ENCODE measurements at places on chromosomes 7 and 10.
A peak's percentile ranks its signal among the peaks of the same experiment; 100 is the strongest.

GRCh38 chr10:127386606-127387327 lies 162.3 kb upstream of the NPS start:
- H3K27ac ChIP-seq = no peak overlapping the region
- DNase-seq = no peak
- no peak overlapping the region for H3K4me3 ChIP-seq
- peaks cover 4% of the 10 kb centered on the region for H3K36me3 ChIP-seq
- no peaks in the 10 kb centered on the region for H3K4me1 ChIP-seq

DNA sequence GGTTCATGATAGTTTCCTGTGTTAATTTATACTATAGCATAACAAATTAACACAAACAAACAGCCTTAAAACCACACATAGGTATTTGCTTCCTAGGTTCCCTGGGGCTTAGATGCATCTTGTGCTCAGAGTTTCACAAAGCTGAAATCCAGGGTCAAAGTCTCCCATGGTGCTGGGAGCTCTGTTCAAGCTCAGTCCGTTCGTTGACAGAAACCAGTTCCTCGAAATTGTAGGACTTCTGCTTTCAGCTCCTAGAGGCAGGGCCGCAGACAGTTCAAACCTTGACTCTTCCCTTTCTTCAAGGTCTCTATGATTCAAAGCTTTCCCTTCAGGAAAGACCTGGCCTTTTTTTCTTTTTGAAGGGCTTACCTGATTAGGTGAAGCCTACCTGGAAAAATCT lies 90.5 kb downstream of the VSTM2A start:
- no peaks in the 10 kb centered on the region for H3K27me3 ChIP-seq
- no peaks in the 10 kb centered on the region for H3K36me3 ChIP-seq
- H3K4me3 ChIP-seq = no peak overlapping the region
- H3K27ac ChIP-seq = no peak overlapping the region
- H3K4me1 ChIP-seq = no peaks in the 10 kb centered on the region
- no peak for DNase-seq

GRCh38 chr7:6271694-6272440 lies 557 bp downstream of the CYTH3 start:
- no peaks in the 10 kb centered on the region for H3K27me3 ChIP-seq
- H3K4me3 ChIP-seq = peak overlapping the region; percentile 79
- H3K27ac ChIP-seq = peak overlapping the region; percentile 73
- no peaks in the 10 kb centered on the region for H3K4me1 ChIP-seq
- no peak for DNase-seq
- H3K36me3 ChIP-seq = no peaks in the 10 kb centered on the region

DNA sequence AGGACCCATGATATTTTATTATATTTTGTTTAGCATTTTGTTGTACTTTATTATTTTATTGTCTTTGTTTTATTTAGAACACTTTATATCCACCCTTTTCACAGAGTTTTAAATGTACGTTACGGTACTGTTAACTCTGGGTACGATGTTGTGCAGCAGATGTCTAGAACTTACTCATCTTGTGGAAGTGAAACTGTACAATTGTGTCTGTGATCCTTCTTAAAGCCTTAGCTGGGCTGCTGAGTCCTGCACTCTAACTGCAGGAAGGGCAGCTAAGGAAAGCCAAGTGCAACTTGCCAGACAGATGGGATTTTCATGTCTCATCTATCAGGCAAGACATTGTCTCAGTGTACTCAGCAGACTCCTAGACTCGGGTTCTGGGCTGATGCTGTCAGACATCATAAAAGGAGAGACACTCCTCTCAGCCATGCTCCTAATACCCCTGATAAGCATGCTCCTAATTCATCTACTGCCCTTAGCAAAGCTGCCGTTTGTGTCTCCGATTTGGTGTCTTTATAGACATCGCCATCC lies 14.6 kb upstream of the INSYN2A start:
- H3K4me3 ChIP-seq = no peak overlapping the region
- no peaks in the 10 kb centered on the region for H3K36me3 ChIP-seq
- DNase-seq = no peak
- no peaks in the 10 kb centered on the region for H3K27me3 ChIP-seq

DNA sequence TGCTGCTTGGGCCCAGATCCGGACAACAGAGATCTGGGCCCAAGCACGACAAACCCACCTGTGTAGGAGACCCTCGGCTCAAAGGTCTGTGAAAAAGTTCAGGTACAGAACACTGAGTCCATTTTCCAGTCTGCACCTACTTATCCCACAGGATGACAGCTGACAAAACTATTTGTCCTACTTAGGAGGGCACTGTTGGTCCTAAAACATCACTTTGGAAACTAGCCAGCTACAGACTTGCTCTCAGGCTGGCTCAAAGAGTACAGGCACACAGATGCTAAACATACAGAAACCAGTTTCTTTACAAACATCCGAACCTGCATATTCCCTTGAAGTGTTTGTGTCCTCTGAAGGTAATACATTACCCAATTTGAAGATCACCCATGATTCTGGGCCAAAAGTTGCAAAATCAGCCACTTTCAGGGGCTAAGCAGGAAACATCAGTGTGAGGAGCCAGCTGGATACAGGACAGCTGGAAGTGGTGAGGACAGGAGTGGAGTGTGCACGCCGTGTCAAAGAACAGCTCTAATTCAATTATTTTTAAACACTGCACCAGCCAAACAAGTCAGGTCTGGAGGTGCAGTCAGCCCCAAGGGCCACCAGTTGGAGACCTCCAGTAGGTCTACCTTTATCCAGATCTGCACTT lies 88.5 kb downstream of the NOC3L start:
- H3K36me3 ChIP-seq = no peaks in the 10 kb centered on the region
- H3K4me1 ChIP-seq = no peaks in the 10 kb centered on the region
- no peak overlapping the region for H3K4me3 ChIP-seq
- no peak for DNase-seq

DNA sequence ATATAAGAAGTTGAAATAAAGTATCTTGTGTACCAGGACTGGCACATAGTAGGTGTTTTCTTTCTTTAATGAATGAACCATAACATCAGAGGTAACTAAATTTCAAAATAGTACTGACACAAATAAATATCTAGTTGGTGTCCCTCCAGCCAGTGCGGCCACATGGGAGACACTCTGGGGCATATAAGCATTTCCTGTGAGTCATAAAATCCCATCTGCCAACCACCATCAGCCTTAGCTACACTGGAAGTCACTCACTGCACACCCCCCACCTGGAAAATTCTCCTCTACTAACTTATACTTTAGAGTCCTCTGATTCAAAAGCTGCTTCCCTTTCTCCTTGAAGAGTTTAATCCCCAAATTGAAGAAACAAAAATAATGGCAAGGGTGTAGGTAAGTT lies 32.5 kb downstream of the DYDC1 start:
- H3K4me3 ChIP-seq = no peak overlapping the region
- DNase-seq = no peak
- no peaks in the 10 kb centered on the region for H3K4me1 ChIP-seq
- H3K27me3 ChIP-seq = no peaks in the 10 kb centered on the region
- H3K27ac ChIP-seq = no peak overlapping the region
- H3K36me3 ChIP-seq = no peaks in the 10 kb centered on the region

DNA sequence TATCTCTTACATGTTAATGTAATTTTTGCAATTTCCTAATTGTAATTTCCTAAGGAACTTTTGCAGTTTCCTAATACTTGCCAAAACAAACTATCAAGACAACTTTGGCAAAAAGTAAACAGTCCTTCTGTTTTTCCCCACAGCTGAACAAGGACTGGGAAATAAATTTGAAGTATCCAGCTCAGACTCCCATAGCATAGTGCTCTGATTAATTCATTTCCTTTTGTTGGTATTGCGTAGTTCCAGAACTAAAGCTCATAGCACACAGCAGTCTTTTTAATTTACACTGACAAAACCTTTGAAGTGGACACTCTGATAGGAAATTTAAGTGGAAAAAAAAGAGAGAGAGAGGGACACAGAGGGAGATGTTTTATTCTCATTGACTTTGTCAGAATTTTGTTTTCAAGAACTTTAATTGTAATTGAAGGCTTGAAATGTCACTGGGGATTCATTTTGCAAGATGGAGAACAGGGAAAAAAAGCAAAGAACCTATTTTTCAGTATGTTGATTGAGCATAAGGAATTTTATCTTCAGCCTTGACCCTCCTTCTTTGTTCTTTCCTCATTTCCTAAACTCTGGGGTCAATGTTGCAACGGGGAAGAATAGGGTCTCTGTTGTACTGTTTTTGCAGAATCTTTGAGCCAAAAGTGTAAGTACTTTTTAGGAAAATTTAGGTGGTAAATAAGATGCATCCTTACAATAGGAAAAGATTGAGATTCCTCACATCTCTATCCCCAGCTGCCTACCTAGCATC lies 232.2 kb upstream of the NPSR1 start:
- H3K4me3 ChIP-seq = no peak overlapping the region
- H3K4me1 ChIP-seq = no peaks in the 10 kb centered on the region
- DNase-seq = no peak
- H3K36me3 ChIP-seq = no peaks in the 10 kb centered on the region

DNA sequence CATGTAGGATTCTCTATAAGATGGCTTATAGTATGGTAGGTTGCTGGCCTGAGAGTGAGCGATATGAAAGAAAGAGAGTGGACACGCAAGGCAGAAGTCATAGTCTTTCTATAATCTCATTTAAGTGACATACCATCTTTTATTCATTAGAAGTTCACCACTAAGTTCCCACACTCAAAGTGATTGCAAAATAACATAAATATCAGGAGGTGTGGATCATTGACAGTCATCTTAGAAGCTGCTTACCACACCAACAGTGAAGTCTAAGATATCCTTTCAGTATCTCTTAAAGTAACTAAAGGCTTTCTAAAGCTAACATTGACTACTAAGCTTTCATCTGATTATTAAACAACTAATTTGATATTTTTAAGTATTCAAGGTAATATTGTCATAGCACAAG lies 36.9 kb upstream of the GNAI1 start:
- no peak for DNase-seq
- H3K27ac ChIP-seq = no peak overlapping the region
- H3K4me1 ChIP-seq = no peaks in the 10 kb centered on the region
- no peaks in the 10 kb centered on the region for H3K36me3 ChIP-seq
- no peak overlapping the region for H3K4me3 ChIP-seq

DNA sequence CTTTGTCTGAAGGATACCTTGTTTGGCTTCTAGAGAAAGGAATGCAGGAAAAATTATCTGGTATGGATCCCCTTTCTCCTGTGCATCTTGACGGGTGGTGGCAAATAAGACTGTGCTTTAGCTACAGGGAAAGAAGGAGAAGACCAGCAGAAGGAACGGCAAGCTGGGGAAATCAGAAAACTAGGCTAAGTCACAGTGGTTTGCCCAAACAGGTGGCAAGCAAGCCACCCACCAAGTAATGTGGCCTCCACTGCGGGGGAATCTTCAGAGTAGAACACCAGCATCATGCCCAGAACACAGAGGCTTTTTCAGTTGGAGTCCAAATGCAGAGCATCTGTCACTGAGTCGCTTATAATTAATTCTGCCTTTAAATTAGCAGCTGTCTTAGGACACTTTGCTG lies 282.8 kb downstream of the PHF14 start:
- no peak overlapping the region for H3K27ac ChIP-seq
- no peaks in the 10 kb centered on the region for H3K4me1 ChIP-seq
- no peak for DNase-seq
- H3K27me3 ChIP-seq = no peaks in the 10 kb centered on the region

- H3K36me3 ChIP-seq = no peaks in the 10 kb centered on the region
- no peaks in the 10 kb centered on the region for H3K4me1 ChIP-seq
- no peaks in the 10 kb centered on the region for H3K27me3 ChIP-seq
- DNase-seq = no peak
- H3K4me3 ChIP-seq = no peak overlapping the region
- no peak overlapping the region for H3K27ac ChIP-seq
Observed at GRCh38 chr7:101916041-101916800, 98.8 kb downstream of the CUX1 start.

DNA sequence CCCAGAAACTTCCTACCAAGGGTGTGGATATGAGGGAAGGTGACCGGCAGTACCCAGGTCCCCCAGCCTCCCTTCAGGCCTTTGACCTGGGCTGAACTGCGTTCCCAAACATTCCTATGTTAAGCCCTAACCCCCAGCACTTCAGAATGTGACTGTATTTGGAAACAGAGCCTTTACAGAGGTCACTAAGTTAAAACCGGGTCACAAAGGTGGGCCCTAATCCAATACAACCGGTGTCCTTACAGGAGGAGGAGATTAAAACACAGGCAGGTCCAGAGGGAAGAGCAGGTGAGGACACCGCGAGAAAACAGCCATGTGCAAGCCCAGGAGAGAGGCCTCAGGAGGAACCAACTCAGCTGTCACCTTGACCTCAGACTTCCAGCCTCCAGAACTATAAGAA lies 28.0 kb downstream of the GRB10 start:
- no peaks in the 10 kb centered on the region for H3K4me1 ChIP-seq
- no peak overlapping the region for H3K4me3 ChIP-seq
- H3K27me3 ChIP-seq = no peaks in the 10 kb centered on the region
- H3K27ac ChIP-seq = no peak overlapping the region

DNA sequence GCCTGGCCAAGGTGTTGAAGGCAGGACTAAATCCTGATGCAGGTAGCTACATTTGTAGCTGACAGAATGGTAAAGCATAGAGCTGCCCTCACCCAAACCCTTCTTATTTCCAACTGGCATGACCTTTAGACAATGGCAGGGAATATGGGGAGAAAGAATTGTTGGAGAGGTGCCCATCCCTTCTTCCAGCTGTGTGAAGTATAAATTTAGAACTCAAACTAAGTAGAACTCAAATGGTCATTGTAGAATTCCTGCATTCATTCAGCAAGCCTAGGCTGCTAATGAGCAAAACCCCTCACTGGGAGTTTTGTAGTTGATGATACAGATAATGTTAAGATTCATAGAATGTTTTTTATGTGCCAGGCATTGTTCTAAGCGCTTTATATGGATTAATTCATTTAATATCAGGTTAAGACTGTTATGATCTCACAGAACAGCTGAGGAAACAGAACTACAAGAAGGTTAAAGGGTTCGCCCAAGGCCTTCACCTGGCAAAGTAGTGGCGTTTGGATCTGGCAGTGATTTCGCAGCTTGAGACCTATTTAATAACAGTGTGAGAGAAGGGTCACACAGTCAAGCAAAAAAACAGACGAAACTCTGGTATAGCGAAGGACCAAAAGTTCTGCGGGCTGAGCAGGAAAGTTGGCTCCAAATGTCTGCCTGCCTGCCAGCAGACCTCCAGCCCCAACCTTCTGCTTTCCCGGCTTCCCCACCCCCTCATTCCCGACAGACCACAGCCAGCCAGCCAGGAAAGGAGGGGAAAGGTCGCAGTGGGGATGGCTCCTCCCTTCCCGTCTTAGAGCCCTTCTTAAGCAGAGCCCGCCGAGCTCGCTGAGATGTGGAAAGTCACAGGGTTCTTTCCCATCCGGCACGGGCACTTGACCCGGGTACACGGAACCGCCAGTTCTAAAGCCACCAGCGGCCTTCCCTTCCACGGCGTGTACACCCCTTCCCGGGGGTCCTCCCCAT lies 1.6 kb upstream of the HILPDA start:
- H3K4me3 ChIP-seq = no peak overlapping the region
- no peaks in the 10 kb centered on the region for H3K4me1 ChIP-seq
- no peaks in the 10 kb centered on the region for H3K27me3 ChIP-seq
- no peaks in the 10 kb centered on the region for H3K36me3 ChIP-seq

DNA sequence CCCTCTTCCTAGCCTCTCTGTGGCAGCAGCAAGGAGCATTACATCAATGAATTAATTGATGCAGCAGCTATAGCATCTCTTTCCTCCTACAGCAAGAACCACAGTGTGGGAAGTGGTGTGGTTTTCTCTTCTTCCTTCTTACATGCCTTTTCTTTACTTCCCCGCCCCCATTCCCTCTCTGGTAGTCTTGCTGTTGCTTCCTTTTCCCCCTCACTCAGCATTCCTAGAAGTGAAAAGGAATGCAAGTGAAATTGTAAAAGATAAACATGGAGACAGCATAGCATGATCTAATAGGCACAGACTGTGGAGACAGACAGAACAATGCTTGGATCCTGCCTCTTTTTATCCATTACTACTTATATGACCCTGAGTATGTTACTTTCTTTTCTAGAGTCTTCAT lies 370.5 kb upstream of the BMPER start:
- no peak overlapping the region for H3K4me3 ChIP-seq
- no peaks in the 10 kb centered on the region for H3K4me1 ChIP-seq
- no peak overlapping the region for H3K27ac ChIP-seq
- H3K27me3 ChIP-seq = no peaks in the 10 kb centered on the region

All from breast epithelium (tissue), 4 donors.